Fibroblast of skin of scalp (primary cell): ENCODE measurements at places on chromosomes 12 and 14.

DNA sequence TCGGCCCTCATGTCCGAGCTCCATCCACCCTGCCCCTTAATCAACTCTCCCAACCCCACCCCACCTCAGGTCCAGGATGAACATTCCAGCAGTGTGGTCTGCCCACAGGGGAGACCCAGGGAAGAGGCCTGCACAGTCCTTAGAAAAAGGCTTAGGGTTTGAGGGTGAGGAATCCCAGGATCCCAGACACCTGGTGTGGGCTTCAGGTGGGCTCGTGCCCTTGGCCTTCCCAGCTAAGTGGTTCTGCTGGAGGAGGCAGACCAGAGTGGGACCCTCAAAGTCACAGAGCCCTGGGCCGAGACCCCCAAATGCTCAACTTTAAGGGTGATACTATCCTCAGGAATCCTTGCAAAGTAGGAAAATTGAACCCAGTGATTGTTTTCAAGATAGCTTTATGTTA is 25.4 kb upstream of the PPP2R5C start:
- DNase-seq: no peak

GRCh38 chr12:124024776-124025175 is 51.8 kb downstream of the ZNF664 start:
- DNase-seq: peak; percentile 65

GRCh38 chr14:32064931-32065330 is 12.2 kb upstream of the ARHGAP5 start:
- no peak for DNase-seq

GRCh38 chr12:89339526-89339925 is 12.8 kb downstream of the DUSP6 start:
- no peak for DNase-seq

- DNase-seq: no peak
Measured at GRCh38 chr12:102971227-102971626, 13.8 kb downstream of the ASCL1 start.

DNA sequence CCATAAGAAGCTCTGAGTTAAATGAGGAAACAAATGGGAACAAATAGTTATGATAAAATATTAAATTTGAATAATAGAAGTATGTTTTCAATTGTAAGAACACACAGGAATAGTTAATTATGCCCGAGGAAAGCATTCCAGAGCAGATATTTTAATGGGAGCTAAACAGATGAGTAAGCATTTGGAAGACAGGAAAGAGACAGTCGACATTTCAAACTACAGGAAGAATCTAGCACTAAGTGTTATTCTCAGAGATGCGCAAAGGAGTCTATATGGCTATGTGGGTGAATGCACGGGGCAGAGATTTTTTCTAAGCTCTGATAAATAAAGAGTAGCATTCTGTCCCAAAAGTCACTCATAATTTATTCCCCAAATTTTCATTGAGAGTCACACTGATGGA is 64.5 kb upstream of the SSTR1 start:
- peak; percentile 67 for DNase-seq

DNA sequence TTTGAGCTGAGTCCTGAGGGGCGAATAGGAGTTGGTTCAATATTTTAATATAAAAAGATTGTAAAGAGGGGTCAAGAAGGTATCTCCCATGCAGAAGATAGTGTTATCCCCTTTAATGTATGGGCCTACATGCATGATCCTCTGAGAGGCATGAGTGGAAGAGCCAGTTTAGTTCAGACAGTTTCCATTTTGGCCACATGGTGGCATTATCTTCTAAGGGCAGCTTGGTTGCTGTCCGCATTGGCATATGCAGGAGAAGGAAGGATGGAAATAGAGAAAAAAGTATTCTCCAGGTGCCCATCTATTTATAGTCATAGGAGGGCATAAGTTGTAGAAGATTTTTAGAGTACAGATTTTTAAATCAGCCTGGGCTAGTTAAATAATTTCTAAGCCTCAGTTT is 5.4 kb downstream of the SAMD4A start:
- peak; percentile 41 for DNase-seq

DNA sequence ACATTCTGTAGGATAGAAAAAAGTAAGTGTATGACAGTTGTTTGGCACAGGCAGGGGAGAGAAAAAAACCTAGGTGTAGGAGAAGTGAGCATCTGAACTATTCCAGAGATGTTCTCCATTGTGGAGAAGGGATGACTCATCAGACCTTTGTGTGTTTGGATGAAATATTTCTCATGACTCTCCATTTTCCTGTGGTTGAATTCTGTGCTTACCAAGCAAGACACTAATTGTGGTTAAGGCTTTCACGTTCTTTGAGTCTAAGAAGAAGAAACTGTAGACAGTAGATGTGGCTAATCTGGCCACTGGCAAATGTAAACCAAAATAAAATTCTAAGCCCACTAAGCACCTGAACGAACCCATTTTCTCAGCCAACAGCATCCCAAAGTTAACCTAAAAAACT is 107.9 kb upstream of the GZMB start:
- DNase-seq: peak; percentile 10

DNA sequence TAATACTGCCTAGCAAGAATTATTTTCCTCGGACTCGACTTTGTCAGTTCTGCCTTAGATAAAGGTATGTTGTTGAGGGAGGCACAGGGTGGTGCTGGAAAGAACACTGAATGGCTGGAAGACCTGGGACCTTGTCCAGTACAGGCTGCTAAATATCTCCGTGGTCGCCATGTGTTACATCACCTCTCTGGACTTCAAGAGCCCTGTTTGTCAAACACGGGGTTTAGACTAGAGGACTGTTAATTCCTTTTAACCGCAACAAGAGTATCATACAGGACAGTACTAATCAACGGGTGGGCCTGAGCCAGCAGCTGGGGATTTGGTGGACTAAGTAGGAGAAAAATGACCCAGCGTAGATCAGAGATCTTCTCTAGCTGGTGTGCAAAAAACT is 476.3 kb downstream of the LRIG3 start:
- DNase-seq: peak; percentile 38

DNA sequence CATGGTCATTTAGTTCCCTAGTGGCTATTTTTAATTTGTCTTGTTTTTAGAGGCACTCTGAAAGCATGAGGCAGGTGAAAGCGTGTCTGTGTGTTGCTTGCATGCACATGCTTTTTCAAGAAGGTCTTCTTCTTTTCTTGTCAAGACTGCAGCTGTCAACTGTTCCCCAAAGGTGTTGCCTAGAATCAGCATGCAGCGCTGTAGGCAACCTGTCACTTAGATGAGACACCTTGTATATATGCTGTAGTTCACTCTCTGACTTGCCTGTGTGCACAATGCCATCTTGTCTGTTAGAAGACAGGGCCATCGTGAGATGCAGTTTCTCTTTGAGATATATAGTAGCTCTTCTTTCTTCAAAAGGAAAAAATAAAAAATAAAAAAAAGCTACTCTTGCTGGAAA is 885.7 kb downstream of the DIO2 start:
- no peak for DNase-seq

- DNase-seq: peak; percentile 57
Measured at GRCh38 chr14:94571950-94572349, 9.3 kb upstream of the SERPINA5 start.

- peak; percentile 14 for DNase-seq
Measured at GRCh38 chr14:20343862-20344220, 406 bp downstream of the PARP2 start.

- DNase-seq: peak; percentile 12
Measured at GRCh38 chr14:99378782-99379214, 101.9 kb downstream of the SETD3 start.

DNA sequence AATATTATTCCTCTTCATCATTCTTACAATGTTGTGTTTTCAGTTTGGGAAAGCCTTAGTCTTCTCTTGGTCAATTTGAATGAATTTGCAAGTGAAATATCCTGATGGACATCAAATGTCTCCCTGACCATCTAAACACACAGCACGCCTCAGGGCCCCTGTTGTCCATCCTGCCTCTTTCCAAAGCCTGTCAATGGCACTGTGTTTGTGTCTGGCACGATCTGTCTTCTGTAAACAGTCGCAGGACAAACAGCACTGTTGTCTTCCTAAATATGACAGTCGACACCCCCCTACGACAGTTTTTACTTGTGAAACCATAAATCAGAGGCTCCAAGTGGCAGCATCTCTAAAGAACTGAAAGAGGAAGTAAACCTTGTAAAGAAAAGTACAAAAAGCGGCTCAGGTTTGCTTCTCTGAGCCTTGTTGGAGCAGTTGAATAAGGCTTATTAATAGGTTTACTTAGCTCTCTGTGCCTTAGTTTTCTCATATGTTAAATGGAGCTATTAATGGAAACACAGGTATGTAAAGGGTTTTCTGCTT is 285.8 kb downstream of the NRXN3 start:
- DNase-seq: no peak

- DNase-seq: peak; percentile 34
Measured at GRCh38 chr12:26122061-26122680, 2.7 kb downstream of the BHLHE41 start.

DNA sequence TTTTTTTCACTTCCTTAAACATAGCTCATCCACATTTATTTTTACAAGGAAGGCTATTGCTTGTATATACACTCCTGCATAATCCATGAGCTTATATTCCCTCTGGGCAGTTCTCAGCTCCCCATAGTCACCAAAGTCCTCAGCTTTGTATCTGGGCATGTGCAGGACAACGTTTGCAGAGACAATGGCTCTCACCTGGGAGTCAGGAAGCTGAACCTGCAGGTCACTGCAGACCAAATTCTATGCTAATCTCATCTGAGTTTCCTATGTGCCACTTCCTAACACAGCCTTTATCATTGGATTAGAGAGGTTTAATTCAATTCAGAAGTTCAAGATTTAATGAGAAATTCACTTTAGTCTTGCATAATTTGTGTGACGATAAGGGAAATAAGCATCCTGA is 131.5 kb downstream of the KCNK10 start:
- DNase-seq: no peak

- DNase-seq: peak; percentile 26
Measured at GRCh38 chr12:80756875-80757274, 40.2 kb downstream of the MYF5 start.

DNA sequence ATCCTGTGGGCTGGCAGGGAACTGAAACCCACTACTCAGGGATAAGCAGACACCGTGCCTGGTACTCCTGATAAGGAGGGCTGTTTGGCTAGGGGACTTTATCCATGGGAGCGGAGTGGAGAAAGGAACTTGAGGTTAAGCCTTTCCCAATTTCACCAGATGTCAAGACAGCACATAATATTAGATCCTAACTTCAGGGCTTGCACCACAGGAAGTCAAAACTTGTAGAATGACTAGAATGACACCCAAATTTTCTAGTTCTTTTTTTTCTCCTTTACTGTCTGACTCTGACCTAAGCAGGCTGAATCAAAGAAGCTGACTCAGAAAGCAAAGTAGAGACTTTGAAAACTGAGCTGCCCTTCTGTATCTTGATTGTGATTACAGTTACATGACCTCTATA is 7.1 kb upstream of the CGRRF1 start:
- DNase-seq: no peak

- DNase-seq: no peak
Measured at GRCh38 chr14:64728856-64729255, 24.6 kb downstream of the PLEKHG3 start.

DNA sequence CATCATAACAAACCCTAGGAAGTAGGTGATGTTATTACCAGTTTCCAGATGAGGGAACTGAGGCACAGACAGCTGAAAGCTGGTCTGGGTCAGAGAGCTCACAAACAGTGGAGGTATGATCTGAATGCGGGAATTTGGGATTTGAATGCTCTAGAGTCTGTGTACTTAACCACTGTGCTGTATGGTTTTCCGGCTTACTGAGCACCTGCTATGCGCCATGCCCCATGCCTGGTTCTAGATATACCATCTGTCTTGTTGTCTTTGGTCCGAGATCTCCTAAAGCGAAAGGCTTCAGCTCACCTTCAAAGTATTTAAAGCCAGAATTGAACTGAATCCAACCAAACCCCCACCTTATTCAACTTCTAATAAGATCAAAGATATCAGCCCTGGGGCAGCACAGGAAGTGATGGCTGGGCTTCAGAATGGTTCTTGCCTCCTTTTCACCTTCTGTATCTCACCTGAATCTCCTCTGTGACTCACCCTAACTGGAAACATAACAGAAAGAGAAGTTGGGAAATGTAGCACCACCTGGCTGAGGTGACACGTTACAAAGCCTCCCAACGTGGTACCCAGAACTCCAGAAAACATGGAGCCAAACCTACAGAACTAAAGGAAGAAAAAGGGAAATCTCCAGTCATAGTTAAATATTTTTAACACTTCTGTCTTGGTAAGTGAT is 54.3 kb downstream of the PRMT8 start:
- no peak for DNase-seq

GRCh38 chr14:98682033-98682432 is 590.0 kb downstream of the BCL11B start:
- peak; percentile 8 for DNase-seq

- no peak for DNase-seq
Measured at GRCh38 chr14:24673059-24673458, 39.1 kb upstream of the GZMB start.

- DNase-seq: no peak
Measured at GRCh38 chr14:95119336-95119735, 38.0 kb downstream of the DICER1 start.

- DNase-seq: no peak
Measured at GRCh38 chr12:98274430-98275130, 240.8 kb upstream of the TMPO start.

DNA sequence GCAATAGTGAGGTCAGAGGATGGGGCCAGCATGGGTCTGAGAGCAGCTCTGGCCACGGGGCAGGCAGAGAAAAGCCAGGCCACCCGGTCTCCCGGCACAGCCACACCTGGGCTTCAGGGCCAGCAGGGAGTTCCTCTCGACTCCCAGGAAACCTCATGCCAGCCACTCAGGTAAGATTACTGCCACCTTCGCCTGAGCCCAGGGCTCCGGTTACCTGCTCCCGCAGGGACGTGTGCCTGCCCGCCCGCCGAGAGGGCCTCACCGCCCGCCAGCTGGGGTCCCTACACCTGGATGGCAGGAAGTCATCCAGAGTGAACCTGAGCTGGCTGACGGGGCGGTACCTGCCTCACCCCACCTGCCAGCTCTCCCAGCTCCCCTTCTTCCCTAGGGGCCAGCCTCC is 7.3 kb downstream of the JAG2 start:
- DNase-seq: no peak

GRCh38 chr12:104549815-104550480 is 93.2 kb downstream of the CHST11 start:
- peak; percentile 50 for DNase-seq

GRCh38 chr12:53751336-53752191 is at the start of gene CISTR:
Gene CISTR, minus strand, starts transcription at chr12:53751979.
- DNase-seq: no peak

- no peak for DNase-seq
Measured at GRCh38 chr12:9367201-9367600, 159.0 kb upstream of the PZP start.

DNA sequence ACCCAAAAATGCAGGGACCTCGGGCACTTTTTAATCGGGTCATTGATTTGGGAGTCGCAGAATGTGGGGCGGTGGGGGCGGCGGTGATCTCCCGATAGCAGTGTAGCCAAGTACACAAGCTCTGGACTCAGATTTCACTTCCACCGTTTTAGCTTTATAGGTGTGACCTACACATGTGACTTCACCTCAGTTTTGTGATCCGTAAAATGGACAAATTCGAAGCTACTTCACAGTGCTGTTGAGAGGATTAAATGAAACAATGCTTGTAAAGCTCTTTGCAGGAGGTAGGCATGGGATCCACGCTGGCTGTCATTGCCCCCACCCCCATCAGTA is 478 bp downstream of the RITA1 start:
- DNase-seq: no peak

GRCh38 chr12:102479939-102480338 is 424 bp downstream of the IGF1 start:
- DNase-seq: no peak

- DNase-seq: no peak
Measured at GRCh38 chr12:82174383-82174782, 183.8 kb downstream of the CCDC59 start.

GRCh38 chr12:60279221-60279620 is 683.4 kb downstream of the SLC16A7 start:
- peak; percentile 45 for DNase-seq
